SJSA1 (cell line): ENCODE measurements at places on chromosomes 3 and 15. TPM values are rescaled to one million over a fixed set of nuclear protein-coding genes. Genes with fewer than 3 reads are reported as not detected.

GOLGA8T gene
- 0.32 TPM in 1 of 2 replicates, not detected in the other for total RNA-seq

GPR149 gene
- not detected in 2 replicates for total RNA-seq

PYGO1 gene
- 5.9 and 9.9 TPM in 2 replicates for total RNA-seq

RETNLB gene
- not detected in 2 replicates for total RNA-seq

ZMYND10 gene
- total RNA-seq, result 0.97 TPM in 1 of 2 replicates, not detected in the other

CEP70 gene
- total RNA-seq, result 11.8 and 22.3 TPM in 2 replicates

GOLGA8Q gene
- total RNA-seq, result 0.45 TPM in 1 of 2 replicates, not detected in the other

DNA sequence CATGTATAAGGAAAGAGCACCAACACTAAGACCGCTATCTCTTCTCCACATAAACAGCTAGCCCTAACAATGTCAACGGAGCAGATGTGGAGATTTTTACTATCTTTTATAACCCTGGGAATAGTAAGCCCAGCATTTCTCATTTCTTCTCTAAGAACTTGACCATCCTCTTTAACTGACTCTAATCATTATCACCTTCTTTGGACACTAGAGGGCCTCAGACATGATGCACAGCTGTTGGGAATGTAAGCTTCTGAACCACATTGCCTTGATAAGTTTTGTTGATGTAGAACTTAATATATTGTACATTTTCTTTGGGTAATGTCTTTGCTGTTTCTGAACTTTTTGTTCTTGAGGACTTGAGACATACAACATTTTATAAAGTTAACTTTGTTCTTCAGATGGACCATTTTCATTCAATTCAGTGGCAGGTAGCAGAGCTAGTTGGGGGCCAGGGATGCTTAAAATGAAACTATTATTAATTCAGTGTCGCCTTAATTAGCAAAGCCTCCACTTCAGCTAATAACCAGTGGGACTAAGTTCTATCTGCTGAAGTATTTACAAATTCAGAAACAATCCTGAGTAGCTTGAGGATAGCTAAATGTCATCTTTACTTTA, 9.6 kb upstream of the TAGLN3 start:
- H3K4me3 ChIP-seq, result no peak overlapping the region
- peaks cover 46% of the 10 kb centered on the region for H3K36me3 ChIP-seq
- no peak overlapping the region for H3K27ac ChIP-seq
- H3K4me1 ChIP-seq, result no peaks in the 10 kb centered on the region

- no peak overlapping the region for H3K4me3 ChIP-seq
- peaks cover 73% of the 10 kb centered on the region for H3K4me1 ChIP-seq
- DNase-seq, result no peak
Measured at GRCh38 chr15:41948490-41948889, 23.9 kb downstream of the EHD4 start.

- no peak overlapping the region for H3K4me3 ChIP-seq
- no peaks in the 10 kb centered on the region for H3K36me3 ChIP-seq
- no peak overlapping the region for H3K27ac ChIP-seq
- no peaks in the 10 kb centered on the region for H3K27me3 ChIP-seq
- no peak for DNase-seq
Measured at GRCh38 chr3:52801839-52802238, 7.2 kb downstream of the ITIH3 start.

GRCh38 chr3:88147261-88147660, 2.5 kb upstream of the C3orf38 start:
- no peak overlapping the region for H3K4me3 ChIP-seq
- H3K4me1 ChIP-seq, result peaks cover 10% of the 10 kb centered on the region
- H3K27ac ChIP-seq, result no peak overlapping the region
- H3K36me3 ChIP-seq, result peaks cover 8% of the 10 kb centered on the region; the same call in 1 of the 2 replicates

DNA sequence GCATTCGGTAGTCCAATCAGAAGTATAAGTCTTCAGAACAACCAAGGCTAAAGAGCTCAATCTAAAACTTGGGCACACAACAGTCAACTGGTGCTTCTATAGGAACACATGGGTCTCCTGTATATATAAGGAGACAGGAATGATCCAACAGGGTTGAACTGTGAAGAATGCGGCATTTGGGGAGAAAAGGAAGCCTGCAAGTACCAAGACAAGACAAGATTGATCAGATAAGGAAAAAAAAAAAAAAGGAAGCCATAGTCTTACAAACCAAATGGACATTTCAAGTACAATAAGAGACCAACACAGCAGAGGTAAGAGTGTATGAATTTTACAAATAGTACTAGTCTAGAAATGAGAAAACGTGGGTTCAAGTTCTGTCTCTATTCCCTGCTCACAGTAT, 6.5 kb downstream of the CPEB1 start:
- no peaks in the 10 kb centered on the region; the same call in none of the 2 replicates for H3K27me3 ChIP-seq
- no peaks in the 10 kb centered on the region for H3K4me1 ChIP-seq
- H3K36me3 ChIP-seq, result no peaks in the 10 kb centered on the region
- DNase-seq, result no peak

- H3K27ac ChIP-seq, result no peak overlapping the region
- no peaks in the 10 kb centered on the region for H3K27me3 ChIP-seq
- DNase-seq, result no peak
- no peaks in the 10 kb centered on the region for H3K36me3 ChIP-seq
- peaks cover 21% of the 10 kb centered on the region for H3K4me1 ChIP-seq
- H3K4me3 ChIP-seq, result peak overlapping the region; percentile 46
Measured at GRCh38 chr3:9951598-9951961, 628 bp downstream of the PRRT3 start.

GRCh38 chr15:98599909-98600691, 48.2 kb upstream of the IGF1R start:
- H3K4me1 ChIP-seq, result peaks cover 12% of the 10 kb centered on the region; the same call in 1 of the 2 replicates
- H3K36me3 ChIP-seq, result no peaks in the 10 kb centered on the region
- DNase-seq, result peak; percentile 55
- peak overlapping the region; percentile 34 for H3K4me3 ChIP-seq
- peaks cover 8% of the 10 kb centered on the region; the same call in 1 of the 2 replicates for H3K27me3 ChIP-seq
- H3K27ac ChIP-seq, result no peak overlapping the region

DNA sequence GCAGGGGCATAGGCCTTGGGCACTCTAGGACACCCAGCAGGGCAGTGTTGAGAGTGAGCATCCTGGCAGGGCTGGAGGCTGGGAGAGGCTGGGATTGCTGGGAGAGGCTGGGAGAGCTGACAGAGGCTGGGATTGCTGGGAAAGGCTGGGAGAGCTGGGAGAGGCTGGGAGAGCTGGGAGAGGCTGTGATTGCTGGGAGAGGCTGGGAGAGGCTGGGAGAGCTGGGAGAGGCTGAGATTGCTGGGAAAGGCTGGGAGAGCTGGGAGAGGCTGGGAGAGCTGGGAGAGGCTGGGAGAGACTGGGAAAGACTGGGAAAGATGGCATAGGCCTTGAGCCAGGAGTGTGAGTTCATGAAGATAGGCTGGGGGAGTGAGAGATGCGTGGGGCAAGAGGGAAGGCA, 77.8 kb downstream of the MESD start:
- H3K27ac ChIP-seq, result no peak overlapping the region
- H3K36me3 ChIP-seq, result no peaks in the 10 kb centered on the region
- H3K27me3 ChIP-seq, result no peaks in the 10 kb centered on the region
- H3K4me1 ChIP-seq, result no peaks in the 10 kb centered on the region
- no peak for DNase-seq
